ENCODE measurements at places on chromosomes 5 and 9. TPM values are rescaled to one million over a fixed set of nuclear protein-coding genes. Genes with fewer than 3 reads are reported as not detected.

The ELP1 gene
- total RNA-seq, result 36.4 TPM

The RLN1 gene
- total RNA-seq, result not detected

The ADAMTSL1 gene
- 49.4 TPM for total RNA-seq

DNA sequence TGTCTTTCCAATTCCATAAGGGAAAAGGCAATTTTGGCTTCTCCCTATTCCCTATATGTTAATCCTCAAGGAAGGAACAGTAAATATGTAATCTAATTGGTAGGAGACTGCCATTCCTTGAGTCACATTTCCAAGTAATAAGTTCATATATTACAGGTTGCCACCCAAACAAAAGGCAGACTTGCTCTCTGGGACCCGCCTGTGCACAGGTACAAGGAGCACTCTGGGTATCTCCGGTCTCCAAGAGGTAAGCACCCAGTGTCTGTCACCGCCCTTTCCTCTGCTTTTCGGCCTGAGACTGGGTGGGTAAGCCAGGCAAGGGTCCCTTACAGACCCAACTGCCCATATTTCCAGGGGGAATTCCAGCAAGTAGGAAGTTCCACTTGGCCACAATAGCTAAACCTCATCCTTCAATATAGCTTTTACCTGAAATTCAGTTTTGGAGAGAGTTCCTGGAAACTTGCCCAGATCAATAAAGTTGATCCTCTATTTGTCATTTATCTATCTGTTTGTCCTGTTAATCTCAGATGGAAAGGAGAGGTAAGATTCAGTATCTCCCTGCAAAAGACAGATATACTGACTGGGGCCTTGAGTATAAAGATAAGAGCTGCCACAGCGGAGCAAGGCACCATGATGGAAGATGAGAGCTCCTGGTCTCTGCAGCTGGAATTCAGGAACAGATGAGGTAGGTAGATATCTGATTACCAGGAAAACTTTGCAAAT is 81.8 kb downstream of the SUSD1 start:
- H3K4me3 ChIP-seq, result no peak overlapping the region
- no peaks in the 10 kb centered on the region for H3K36me3 ChIP-seq
- no peak overlapping the region for H3K27ac ChIP-seq
- 0 out of 2 replicates have a peak, but pooled peaks cover 2% of the 10 kb centered on the region for H3K27me3 ChIP-seq

- DNase-seq, result no peak
- H3K27me3 ChIP-seq, result peaks cover 3% of the 10 kb centered on the region
- H3K4me1 ChIP-seq, result peaks cover 24% of the 10 kb centered on the region
- H3K27ac ChIP-seq, result no peak overlapping the region
Measured at GRCh38 chr5:56612759-56613158, 202.6 kb upstream of the MAP3K1 start.

DNA sequence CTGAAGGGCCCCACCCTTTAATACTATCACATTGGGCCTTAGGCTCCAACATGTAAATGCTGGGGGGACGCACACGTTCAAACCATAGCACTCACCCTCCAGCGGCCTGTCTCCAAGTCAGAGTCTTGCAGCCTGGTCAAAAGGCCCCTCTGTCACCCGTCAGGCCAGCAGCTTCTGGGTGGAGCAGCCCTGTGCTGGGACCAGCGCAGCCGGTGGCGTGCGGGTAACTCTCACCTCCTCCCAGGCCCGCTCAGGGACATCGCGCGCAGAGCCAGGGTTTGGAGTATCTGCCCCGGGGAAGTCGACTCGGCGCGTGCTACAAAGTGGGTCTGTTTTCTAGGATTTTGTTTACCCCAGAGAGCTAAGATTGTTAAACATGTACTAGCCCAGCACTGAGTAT is 93.0 kb upstream of the COL5A1 start:
- H3K4me1 ChIP-seq, result peaks cover 57% of the 10 kb centered on the region
- H3K36me3 ChIP-seq, result peaks cover 5% of the 10 kb centered on the region
- DNase-seq, result no peak
- H3K27ac ChIP-seq, result no peak overlapping the region
- H3K27me3 ChIP-seq, result no peaks in the 10 kb centered on the region
- H3K4me3 ChIP-seq, result no peak overlapping the region

- no peak overlapping the region for H3K27ac ChIP-seq
- no peak overlapping the region for H3K4me3 ChIP-seq
- DNase-seq, result peak; percentile 11
- no peaks in the 10 kb centered on the region for H3K36me3 ChIP-seq
Measured at GRCh38 chr5:68924481-68925145, 169.2 kb upstream of the SLC30A5 start.

- H3K4me3 ChIP-seq, result no peak overlapping the region
- H3K36me3 ChIP-seq, result peaks cover 39% of the 10 kb centered on the region
- no peaks in the 10 kb centered on the region for H3K4me1 ChIP-seq
Measured at GRCh38 chr9:112212926-112213325, 37.8 kb upstream of the SUSD1 start.

GRCh38 chr5:138351056-138351455 is 1.4 kb upstream of the KDM3B start:
- no peaks in the 10 kb centered on the region for H3K27me3 ChIP-seq
- H3K4me3 ChIP-seq, result no peak overlapping the region
- peaks cover 61% of the 10 kb centered on the region for H3K4me1 ChIP-seq
- peak overlapping the region; percentile 66 for H3K27ac ChIP-seq
- H3K36me3 ChIP-seq, result peaks cover 34% of the 10 kb centered on the region
- peak; percentile 75 for DNase-seq

DNA sequence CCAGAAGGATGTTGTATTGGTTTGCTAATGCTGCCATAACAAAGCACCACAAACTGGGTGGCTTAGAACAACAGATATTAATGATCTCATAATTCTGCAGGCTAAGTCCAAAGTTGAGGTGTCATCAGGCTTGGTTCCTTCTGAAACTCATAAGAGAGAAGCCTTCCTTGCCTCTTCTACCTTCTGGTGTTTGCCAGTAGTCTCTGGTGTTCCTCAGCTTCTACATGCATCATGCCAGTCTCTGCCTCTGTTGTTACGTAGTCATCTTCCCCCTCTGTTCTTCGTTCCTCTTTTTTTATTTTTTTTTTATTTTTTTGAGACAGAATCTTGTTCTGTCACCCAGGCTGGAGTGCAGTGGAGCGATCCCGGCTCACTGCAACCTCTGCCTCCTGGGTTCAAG is 61.8 kb downstream of the LRRC70 start:
- H3K27me3 ChIP-seq, result no peaks in the 10 kb centered on the region
- no peak for DNase-seq
- no peaks in the 10 kb centered on the region for H3K4me1 ChIP-seq
- no peaks in the 10 kb centered on the region for H3K36me3 ChIP-seq
- no peak overlapping the region for H3K27ac ChIP-seq

DNA sequence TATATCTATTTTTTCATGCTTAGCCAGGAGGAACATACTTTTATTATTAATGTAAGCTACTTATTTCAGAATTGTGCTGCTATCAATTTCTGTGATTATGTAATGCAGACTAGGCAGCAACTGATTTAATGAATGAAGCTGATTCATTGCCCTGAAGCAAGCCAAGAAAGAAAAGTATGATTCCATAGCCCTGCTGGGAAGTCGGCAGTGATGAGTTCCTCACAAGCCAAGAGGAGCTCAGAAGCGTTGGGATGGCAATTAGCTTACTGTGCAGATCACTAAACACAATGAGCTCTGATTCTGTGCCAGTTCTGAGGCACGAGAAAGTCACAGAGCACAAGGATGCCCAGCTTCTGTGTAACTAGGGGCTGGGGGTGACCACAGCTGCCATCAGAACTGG is 254.3 kb upstream of the KLF9 start:
- H3K4me3 ChIP-seq, result no peak overlapping the region
- no peaks in the 10 kb centered on the region for H3K4me1 ChIP-seq
- DNase-seq, result peak; percentile 16

The DCTN3 gene
- total RNA-seq, result 165 TPM

GRCh38 chr5:98905857-98906688 is 22.7 kb downstream of the CHD1 start:
- no peaks in the 10 kb centered on the region for H3K27me3 ChIP-seq
- peak; percentile 59 for DNase-seq
- H3K4me1 ChIP-seq, result peaks cover 77% of the 10 kb centered on the region
- peak overlapping the region; percentile 48 for H3K27ac ChIP-seq
- no peak overlapping the region for H3K4me3 ChIP-seq

The ZFP37 gene
- total RNA-seq, result 2.3 TPM

The BSPRY gene
- total RNA-seq, result not detected

DNA sequence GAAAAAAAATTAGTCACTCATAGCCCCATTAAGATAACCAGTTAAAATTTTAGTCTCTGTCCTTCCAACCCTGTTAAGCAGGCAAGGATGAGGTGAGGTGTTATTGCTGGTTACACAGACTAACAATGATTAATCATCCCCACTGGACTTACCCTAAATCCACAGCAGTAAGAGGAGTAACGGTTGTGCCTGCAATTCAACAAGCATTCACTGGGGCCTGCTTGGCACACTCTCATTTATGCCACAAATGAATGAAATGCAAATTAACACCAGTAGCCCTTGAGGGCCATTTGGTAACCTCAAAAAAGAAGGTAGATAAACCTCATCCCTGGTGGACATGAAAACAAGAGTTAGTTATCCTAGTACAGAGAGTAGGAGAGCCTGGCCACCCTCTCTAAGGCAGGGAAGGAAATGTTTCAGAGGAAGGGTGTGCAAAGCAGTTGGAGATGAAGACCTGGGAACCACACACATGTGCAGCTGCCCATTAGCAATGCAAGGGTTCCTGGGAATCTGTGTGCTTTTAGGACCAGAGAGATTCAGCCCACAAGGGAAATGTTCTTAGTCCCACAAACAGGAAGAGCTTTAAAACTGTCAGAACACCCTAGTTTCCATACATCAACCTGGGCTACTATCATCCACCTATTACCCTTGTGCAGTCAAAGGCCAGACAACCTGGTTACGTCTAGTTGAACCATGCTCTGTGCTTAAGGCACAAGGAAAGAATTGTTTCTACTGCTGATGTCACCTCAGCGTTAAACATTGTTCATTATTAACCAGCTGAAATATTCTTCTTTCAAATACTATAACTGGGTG is 7.7 kb downstream of the LHFPL2 start:
- H3K4me3 ChIP-seq, result peak overlapping the region; percentile 13
- peaks cover 1% of the 10 kb centered on the region for H3K27me3 ChIP-seq
